ENCODE measurements at places on chromosomes 11 and 22.

GRCh38 chr11:64305691-64306562 is 603 bp downstream of the ESRRA start:
- peak; percentile 52 for DNase-seq

GRCh38 chr11:64604458-64605243 is 13.6 kb downstream of the SLC22A12 start:
- DNase-seq = no peak

GRCh38 chr11:128931668-128932067 is 11.0 kb downstream of the TP53AIP1 start:
- DNase-seq = no peak

- no peak for DNase-seq
Measured at GRCh38 chr11:93652161-93652597, 9.3 kb upstream of the CEP295 start.

- DNase-seq = no peak
Measured at GRCh38 chr11:32919338-32919737, 26.7 kb downstream of the QSER1 start.

DNA sequence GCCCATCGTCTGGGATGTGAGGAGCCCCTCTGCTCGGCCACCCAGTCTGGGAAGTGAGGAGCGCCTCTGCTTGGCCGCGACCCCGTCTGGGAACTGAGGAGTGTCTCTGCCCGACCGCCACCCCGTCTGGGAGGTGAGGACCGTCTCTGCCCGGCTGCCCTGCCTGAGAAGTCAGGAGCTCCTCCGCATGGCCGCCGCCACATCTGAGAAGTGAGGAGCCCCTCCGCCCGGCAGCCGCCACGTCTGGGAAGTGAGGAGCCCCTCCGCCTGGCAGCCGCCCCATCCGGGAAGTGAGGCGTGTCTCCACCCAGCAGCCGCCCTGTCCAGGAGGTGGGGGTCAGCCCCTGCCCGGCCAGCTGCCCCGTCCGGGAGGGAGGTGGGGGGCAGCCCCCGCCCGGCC is 5.8 kb upstream of the OR5M8 start:
- DNase-seq = no peak

GRCh38 chr11:93655047-93655446 is 6.4 kb upstream of the CEP295 start:
- DNase-seq = no peak

- DNase-seq = no peak
Measured at GRCh38 chr11:130470832-130471706, 22.6 kb downstream of the ADAMTS15 start.

- no peak for DNase-seq
Measured at GRCh38 chr22:29190051-29190450, 15.6 kb upstream of the EMID1 start.

DNA sequence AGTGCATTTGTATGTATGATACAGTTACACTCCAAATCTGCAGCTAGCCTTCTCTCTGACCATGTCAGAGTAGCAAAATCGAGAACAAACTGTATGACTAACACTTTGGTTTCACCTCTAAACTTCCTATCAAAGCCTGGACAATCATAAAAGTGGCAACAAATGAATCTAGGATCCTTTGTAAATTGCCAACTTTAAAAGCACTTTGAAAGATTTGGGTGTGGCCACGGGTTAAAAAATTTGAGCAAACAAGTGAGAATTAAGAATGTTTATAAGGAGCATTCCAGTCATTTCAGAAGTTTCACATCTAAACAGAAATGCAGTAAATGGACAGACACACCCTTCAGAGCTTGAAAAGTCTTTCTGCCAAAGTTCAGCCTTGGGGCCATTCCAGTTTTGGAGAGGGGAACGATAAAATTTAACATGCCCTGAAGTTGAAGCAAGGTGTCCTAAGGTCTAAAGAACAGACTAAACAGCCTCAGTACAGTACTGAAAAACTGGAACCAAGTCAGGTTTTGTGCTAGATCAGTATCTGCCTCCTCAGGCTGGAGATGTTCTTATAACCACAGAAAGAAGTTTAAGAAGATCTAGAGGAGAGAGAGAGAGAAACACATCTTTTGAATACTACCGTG is 181.9 kb upstream of the BDNF start:
- no peak for DNase-seq

GRCh38 chr22:19868773-19869471 is 14.2 kb upstream of the GNB1L start:
- DNase-seq = no peak

GRCh38 chr11:71076525-71077304 is 175.7 kb downstream of the SHANK2 start:
- no peak for DNase-seq

DNA sequence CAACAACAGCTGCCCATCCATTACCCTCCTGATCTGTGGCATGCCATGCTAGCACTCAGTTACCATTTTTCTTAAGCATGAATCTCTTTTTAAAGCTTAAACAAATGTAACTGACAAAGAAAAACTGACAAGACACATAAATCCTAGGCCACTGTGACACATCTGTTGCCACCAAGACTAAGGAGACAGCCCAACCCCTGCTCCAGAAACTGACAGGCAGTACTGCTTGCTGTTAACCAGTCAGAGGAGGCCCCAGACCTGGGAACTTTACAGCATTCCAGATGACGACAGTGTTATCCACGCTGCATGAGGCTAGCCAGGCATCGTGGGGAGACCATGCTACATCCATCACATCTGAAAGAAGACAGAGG is 33.8 kb downstream of the HIRA start:
- no peak for DNase-seq

GRCh38 chr22:37661160-37661924 is 2.8 kb downstream of the PDXP start:
- peak; percentile 51 for DNase-seq

GRCh38 chr11:133518702-133519264 is 13.5 kb downstream of the OPCML start:
- no peak for DNase-seq

DNA sequence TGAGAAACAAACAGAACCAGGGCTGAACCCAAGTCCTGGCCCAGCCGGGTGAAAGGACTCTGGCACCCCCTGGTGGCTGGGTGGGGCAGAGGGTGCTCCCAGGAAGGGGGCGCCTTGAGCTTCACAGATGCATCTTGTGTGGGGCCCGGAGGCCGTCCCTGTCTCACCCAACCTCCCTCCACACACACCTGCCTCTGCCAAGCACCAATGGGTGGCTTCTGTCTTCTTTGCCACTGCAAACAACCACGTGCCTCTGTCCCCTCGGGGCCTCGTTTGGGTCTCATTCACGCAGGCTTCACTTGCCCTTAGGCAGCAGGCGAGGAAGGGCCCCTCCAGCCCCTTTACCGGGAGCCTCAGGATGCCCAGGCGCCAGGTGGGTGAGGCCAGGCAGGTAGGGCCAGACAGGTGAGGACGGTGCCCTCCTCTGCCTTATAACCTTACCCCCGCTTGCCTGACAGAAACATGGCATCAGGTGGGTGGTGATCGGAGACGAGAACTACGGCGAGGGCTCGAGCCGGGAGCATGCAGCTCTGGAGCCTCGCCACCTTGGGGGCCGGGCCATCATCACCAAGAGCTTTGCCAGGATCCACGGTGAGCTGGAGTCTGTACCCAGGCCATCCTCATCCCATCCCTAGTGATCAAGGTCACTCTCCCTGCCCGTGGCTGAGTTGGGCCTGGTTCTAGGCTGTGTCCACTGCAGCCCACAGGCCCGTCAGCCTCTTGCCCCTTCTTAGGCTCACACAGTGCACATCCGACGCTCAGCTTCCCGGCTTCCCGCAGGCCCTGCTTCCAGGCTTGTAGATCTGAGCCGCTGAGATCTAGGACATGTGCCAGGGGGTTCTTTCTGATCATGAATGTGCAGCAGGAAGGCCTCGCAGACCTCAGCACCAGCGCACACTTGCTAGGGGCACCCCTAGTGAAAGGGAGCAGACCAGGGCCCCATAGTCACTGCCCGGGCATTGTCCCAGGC is 17.2 kb downstream of the POLR3H start:
- peak; percentile 77 for DNase-seq

GRCh38 chr22:44448271-44448830 is 49.7 kb downstream of the RTL6 start:
- no peak for DNase-seq

- no peak for DNase-seq
Measured at GRCh38 chr11:110860461-110860860, 148.2 kb upstream of the ARHGAP20 start.

DNA sequence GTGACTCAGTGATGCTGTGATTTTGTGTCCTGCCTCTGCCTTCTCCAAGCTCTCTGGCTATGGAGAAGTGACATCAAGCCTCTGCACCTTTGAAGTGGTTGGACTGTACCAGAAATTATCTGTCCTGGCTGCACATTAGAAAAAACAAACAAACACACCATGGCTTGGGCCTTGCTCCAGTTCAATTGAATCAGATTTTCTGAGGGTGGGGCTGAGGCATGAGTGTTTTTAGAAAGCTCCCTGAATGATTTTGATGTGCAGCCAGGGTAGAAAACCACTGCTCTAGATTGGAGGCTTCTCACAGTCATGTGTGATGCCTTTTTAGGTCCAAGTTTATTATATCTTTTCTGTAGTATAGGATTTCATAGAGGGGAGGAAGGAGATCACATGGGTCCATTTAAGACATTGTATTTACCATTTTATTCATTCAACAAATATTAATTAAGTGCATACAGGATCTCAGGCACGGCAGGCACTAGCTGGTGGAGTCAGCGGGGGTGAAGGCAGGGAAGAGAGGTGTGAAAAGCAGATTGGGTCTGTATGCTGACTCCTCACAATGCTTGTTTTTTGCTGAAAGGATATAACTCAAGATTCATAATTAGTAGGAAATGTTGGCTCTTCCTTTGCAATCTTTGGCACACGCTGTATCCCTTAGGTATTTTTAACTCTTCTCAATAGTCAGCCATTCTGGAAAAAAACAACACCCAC is 7.1 kb upstream of the VSTM5 start:
- DNase-seq = no peak

- DNase-seq = no peak
Measured at GRCh38 chr11:17287058-17287457, 10.5 kb downstream of the NUCB2 start.

DNA sequence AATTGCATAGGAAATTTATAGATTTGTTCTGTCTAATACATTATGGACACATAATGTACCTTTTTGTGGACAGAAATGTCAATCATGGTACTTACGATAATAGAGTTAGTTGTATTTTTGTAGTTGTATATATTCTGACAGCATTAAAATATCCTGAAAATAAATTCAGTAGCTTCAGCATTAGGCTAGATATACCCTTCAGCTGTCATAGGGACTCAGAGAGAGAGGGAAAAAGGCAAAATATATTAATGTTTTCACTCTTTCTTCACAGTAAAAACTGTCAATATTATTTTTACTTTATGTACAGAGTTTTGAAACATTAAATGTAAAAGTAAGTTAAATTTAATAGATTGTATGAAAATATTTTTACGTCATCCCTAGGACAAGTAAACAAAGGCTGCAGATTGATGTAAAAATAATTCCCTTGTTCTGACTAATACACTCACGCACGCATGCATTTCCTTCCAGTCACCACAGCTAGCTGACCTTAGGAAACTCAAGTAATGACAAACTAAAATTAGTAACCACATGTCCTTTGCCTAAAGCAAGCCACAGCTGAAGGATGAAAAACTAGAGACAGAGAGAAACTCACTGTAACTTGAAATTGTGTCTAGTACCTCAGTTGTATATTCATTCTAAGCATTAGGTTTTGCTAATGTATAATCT is 104.7 kb upstream of the CARD18 start:
- no peak for DNase-seq

DNA sequence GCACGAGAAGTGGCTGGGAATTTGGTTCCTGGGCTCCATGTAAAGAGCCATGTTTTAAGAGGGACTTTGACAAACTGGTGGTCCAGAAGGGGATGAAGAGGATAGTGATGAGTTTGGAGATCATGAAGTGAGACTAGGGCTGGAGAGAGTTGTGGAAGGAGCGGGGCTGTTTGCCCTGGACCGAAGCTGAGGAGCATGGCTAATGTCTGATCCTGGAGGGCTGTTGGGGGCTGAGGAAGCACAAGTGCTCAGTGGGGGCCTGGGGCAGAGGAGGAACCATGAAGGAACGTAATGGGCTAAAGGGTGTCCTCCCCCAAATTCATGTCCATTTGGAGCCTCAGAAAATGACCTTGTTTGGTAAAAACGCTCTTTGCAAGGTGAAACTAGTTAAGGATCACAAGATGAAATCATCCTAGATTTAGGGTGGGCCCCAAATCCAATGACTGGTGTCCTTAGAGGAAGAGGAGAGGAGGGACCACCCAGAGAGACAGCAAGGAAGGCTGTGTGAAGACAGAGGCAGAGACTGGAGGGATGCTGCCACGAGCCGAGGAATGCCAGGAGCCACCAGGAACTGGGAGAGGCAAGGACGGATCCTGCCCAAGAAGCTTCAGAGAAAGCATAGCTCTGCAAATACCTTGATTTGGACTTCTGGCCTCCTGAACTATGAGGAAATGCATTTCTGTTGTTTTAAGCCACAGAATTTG is 107.3 kb upstream of the LMO1 start:
- no peak for DNase-seq

- DNase-seq = no peak
Measured at GRCh38 chr11:133011604-133012003, 520.7 kb downstream of the OPCML start.

DNA sequence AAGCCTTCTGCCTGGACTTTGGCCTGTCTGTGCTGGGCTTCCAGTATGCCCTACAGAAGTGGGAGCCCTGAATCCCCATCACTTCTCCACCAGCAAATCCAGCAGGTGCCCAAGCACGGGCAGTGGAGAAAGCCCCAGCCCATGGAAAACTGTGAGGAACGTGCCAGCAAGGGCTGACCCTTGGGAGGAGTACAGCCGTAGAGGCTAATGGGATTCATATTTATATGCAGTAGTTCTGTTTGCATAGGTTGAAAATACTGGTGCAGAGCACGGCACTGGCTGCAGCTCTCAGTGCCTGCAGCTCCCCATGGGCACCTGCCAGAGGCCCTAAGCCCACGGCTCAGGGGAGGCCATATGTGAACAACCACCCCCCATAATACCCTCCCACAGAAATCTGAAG is 10.1 kb downstream of the NAGA start:
- no peak for DNase-seq

GRCh38 chr22:33570110-33570509 is 350.2 kb downstream of the LARGE1 start:
- no peak for DNase-seq

GRCh38 chr11:30255637-30256036 is 24.8 kb downstream of the FSHB start:
- DNase-seq = no peak

DNA sequence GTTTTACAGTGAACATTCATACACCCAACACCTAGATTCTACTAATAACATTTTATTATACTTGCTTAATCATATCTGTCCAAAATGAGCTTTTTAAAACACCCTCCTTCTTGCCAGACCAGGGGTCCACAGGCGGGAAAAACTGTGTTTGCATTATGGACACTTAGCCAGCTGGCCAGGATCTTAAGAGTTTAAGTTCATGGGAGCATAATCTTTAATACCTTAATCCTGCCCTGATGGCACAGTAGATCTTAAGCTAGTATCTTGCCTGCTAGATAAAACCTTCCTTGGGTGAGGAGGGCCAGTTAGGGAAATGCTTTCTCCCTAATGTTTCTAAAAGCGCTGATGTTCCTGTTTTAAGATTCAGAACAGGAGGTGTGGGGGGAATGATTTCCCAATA is 13.1 kb upstream of the CCDC134 start:
- DNase-seq = no peak

- DNase-seq = no peak
Measured at GRCh38 chr22:37588546-37589215, 8.8 kb upstream of the LGALS2 start.

All from HuH-7.5 (cell line).